ENCODE measurements at places on chromosomes 12 and 14.

- DNase-seq, result no peak
Observed at GRCh38 chr12:68980476-68981212, 47.7 kb upstream of the CPM start.

GRCh38 chr12:91951571-91951970 lies 194.1 kb downstream of the BTG1 start:
- DNase-seq, result no peak

DNA sequence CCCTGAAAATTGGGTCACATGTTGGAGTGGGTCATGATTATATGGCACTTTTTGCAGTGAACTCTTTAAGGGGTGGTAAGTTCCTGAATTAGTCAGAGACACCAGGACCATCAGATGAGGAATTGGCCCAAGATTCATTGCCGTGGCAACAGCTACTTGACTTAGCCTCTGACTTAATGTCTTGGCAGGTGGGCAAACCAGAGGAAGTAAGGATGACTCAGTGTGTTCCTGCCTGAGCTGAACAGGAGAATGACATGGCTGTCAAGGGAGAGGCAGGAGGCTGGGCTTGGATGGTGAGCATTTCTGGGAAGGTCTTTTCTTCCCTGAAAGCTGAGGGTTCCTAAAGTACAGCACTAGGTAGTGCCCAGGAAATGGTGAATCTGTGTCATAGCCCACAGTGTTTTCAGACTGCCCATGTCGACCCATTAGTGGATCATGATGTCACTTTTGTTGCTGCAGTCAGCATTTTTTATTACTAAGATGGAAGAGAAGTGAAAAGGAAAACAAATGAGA lies 170.1 kb upstream of the PWP1 start:
- no peak for DNase-seq

DNA sequence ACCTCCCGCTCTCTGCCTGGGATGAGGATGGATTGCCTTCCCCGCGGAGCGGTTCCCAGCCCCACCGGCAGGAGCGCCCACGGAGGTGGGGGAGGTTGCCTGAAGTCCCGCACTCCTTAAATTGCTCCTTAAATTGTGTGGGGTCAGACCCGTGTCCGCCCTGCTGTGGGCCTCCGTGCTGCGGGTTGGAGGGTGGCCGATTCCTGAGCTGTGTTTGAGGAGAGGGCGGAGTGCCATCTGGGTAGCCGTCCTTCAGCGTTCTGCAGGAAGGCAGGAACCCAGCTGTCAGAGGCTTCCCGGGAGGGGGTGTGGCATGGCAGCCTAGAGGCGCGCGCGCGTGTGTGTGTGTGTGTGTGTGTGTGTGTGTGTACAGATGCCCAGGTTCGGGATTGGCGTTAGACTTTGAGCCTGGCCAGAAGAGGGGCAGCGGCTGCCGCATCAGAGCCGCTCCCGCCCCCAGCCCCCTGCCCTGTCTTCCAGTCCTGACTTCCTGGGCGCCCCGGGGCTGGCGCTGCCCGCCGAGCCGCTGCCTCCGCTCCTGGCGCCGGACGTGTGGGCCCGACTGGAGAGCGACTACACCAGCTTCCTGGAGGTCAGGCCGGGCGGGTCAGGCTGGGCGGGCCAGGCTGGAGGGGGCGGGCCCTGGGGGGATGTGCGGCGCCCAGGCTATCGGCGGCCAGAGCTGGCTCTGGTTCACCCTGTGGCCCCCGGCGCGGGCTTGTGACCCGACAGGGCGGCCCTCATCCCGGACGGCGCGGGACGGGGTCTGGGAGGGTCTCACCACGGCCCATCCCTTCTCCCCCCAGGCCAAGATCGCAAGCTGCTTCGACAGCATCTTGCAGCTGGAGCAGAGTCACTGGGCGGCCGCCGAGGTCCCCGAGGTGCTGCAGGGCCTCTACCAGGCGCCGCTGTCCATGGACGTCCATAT lies 9.2 kb downstream of the EXOC3L4 start:
- no peak for DNase-seq

- no peak for DNase-seq
Observed at GRCh38 chr14:24130380-24130716, at the start of gene FITM1. Gene FITM1 (plus strand): TSS chr14:24130659. CDS start chr14:24131564, 905 bp downstream.

- no peak for DNase-seq
Observed at GRCh38 chr12:94909663-94910062, 93.8 kb downstream of the NDUFA12 start.

GRCh38 chr14:97603201-97603600 lies 806.0 kb downstream of the VRK1 start:
- no peak for DNase-seq

DNA sequence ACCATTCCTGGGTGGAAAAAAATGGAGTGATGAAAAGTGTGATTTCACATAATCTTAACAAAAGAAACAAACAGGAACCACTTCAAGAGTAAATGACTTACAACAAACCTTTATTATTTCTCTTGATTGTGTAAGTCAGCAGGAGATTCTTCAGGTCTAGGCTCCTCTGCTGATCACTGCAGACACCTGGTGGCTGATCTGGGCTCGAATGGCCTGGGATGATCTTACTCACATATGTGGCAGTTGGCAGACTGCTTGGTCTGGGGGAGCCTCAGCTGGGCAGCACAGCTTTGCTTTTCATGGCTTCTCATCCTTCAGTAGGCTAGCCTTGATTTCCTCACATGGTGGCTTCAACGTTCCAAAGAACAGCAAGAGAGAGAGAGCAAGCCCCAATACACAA lies 215.4 kb upstream of the PRICKLE1 start:
- no peak for DNase-seq

DNA sequence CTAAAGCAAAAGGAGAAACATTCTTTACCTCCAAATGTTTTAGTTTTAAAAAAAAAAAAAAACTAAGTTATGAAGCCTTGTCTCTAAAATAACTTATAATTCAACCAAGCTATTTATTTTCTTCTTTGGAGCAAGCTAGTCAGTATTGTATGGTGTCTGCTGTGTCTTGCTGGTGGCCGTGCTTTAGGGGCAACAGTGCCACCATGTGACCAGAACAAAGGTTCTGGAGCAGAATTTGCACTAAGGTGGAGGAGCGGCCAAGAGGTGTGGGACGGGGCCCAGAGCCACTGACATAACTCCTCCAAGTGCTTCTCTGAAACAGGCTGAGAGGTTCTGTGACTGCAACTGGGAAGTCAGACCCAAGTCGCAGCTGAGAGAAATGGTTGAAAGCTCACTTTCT lies 4.5 kb downstream of the FICD start:
- DNase-seq, result no peak

- DNase-seq, result no peak
Observed at GRCh38 chr14:42676636-42677035, 1070.0 kb downstream of the LRFN5 start.

DNA sequence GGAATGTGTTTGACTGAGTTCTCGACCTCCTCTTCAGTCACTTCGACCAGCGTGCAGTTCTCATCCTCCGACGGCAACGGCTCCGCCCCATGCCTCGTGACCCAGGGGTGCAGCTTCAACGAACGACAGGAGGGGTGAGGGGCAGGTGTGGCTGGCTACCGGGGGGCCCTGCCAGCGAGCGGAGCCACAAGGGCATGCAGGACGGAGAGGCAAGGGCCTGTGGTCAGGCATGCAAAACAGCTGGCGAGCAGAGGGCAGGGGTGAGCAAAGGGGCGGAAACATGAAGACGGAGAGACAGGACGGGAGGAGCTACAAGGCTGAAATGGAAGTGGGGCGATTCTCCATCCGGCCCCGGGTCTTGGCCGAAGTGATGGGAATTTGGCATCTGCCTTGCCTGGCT lies 38.7 kb downstream of the P2RX4 start:
- DNase-seq, result no peak

GRCh38 chr12:131217024-131217586 lies 263.4 kb downstream of the ADGRD1 start:
- DNase-seq, result no peak

- DNase-seq, result no peak
Observed at GRCh38 chr14:51701951-51702350, 50.2 kb downstream of the FRMD6 start.

GRCh38 chr12:124545508-124546418 lies 21.6 kb downstream of the NCOR2 start:
- no peak for DNase-seq

- DNase-seq, result no peak
Observed at GRCh38 chr12:87246726-87247125, 782.5 kb downstream of the C12orf50 start.

- DNase-seq, result no peak
Observed at GRCh38 chr12:15293731-15294130, 28.6 kb upstream of the PTPRO start.

- DNase-seq, result no peak
Observed at GRCh38 chr12:106245767-106246166, 2.1 kb downstream of the CKAP4 start.

DNA sequence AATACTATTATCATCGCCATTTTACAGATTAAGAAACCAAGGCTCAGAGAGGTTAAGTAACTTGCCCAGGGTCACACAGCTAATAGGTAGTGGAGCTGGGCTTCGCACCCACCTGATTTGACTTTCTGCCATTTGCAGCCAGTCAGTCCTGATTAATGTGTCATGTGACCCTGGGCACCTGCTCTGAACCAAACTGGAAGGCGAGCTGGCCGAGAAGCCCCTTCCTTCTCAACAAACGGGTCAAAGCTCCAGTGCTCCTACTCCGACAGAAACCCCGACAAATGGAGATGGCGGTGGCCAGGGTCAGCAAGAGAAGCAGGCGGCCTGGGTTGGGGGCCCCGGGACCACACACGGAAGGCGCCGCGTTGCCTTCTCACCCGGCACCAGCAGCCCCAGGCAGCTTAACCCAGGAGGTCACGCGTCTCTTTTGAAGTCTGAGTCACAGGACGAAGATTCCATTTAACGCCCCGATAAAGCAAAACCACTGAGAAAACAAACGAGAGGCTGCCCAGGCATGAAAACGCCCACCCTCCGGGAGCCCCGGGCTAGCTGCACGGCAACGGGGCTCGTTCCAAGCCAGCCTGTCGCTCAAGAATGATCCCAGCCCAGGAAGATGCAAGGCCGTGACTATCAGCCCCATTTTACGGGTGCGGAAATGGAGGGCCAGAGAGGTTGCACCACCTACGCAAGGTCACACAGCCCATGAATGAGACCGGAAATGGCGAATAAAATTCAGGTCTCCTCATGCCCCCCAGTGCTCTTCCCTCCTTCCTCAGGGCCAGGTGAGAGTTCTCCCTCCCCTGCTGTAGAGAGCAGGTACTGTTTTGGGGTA lies 124.8 kb downstream of the SCARB1 start:
- no peak for DNase-seq

GRCh38 chr14:104852280-104852663 lies 12.8 kb upstream of the CEP170B start:
- DNase-seq, result no peak

DNA sequence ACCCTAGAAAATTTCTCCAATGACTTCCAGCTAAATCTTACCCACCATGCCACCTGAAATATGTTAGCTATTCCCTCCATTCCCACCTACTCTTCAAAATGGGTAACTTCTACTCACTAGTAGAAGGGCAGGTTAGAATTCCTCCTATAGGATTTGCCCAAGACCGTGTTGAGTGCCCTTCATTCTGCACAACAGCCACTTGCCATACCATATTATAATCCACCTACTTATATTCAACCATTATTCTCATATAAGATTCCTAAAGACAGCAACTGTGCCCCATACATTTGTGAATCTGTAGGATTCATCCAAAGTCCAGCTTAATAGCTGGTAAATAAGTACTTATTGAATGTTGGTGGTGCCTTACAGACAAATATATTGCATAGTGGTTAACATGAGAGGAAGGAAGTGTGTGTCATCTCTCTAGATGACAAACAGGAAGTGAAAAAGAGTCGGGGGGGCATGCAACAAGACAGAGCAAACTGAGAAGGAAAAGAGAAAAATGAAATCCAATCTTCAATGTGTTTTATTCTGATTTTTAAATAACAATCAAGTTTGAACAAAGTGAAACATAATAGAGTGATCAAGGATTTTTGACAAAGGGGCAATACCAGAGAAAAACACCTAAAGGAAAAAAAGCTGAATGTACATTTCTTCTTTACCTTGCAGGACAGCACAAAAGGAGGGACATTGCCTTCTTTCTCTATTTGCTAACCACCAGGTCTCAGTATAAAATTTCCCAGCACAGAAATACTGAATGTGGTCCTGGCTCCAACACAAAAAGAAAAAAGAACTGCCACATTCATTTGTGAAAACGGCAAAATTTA lies 389.3 kb upstream of the USP15 start:
- no peak for DNase-seq

GRCh38 chr12:70815971-70816391 lies 104.6 kb downstream of the PTPRR start:
- DNase-seq, result no peak

DNA sequence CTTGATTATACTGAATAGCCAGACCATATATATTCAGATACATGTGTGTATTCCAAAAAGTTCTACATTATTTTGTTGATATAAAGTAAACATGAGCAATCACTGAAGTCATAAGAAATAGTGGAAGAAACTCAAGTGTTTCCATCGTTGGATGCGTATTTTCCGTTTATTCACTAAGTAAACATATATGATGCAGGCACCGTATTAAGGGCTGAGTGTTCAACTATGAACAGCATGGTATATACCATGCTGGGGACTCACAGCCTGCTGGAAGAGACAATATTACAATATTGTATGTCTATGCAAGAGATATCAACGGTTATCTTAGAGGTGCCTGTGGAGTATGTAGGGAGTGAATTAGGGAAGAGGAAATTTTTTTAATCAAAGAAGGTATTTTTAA lies 1.2 kb downstream of the PYROXD1 start:
- DNase-seq, result no peak

- DNase-seq, result no peak
Observed at GRCh38 chr12:93072340-93072739, 143.2 kb upstream of the EEA1 start.

GRCh38 chr14:101176535-101177205 lies 273.1 kb upstream of the RTL1 start:
- DNase-seq, result no peak

- DNase-seq, result no peak
Observed at GRCh38 chr12:2813214-2814185, 1.0 kb downstream of the ITFG2 start.

- DNase-seq, result no peak
Observed at GRCh38 chr12:51678086-51678724, 87.2 kb downstream of the SCN8A start.

- no peak for DNase-seq
Observed at GRCh38 chr14:75578786-75579337, 442 bp downstream of the FLVCR2 start.

DNA sequence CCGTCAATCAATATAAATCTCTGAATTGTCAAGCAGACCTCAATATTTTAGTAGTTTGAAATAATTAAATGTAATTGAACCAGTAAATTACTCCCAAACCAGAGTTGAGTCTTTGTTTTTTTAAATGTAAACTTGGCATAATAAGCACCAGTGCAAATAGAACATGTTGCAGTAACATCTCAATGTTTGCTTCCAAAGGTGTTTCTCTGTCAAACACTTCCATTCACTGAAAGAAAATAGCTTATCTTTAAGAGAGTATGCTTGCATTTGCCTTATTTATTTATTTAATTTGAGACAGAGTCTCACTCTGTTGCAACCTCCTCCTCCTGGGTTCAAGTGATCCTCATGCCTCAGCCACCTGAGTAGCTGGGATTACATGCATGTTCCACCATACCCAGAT lies 39.9 kb upstream of the EGLN3 start:
- no peak for DNase-seq

DNA sequence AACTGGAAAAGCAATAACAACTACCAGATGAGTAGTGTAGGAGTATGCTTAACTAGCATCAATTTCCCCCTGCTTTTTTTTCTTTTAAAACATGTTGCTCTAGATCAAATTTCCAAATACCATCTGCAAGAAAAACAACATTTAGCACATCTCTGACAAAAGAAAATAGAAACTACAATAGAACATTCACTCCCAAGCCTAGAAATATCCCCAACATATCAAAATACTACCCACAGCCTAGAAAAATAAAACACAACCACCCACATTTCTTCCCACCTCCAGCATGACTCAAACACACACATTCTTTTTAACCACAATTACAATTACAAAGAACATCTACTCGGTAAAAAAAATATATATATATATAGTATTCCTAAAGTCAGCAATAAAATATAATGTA lies 120.0 kb downstream of the PPFIA2 start:
- no peak for DNase-seq
